ENCODE measurements at places on chromosomes 16 and 17.

- no peak for DNase-seq
Observed at GRCh38 chr17:5869041-5869745, 201.0 kb upstream of the WSCD1 start.

GRCh38 chr17:11742886-11743285 is 144.6 kb downstream of the DNAH9 start:
- no peak for DNase-seq

DNA sequence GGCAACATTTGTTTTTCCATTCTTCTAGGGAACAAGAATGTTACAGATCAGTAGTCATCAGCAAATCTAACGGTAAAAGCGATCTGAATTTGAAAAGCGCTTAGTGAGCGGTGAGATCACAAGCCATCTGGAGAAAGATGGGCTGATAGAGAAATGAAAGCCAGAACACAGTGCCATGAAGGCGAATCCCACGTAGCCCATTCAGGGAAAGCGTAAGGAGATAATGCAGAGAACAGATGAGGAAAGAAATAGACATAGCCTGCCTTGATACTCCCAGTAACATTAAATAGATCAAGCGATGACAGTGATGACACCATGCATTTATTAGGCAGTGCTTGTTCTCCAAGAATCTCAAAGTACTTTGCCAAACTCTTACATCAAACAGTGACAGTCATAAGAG is 183.1 kb upstream of the PSMD7 start:
- no peak for DNase-seq

GRCh38 chr17:4261452-4261851 is 2.3 kb downstream of the ANKFY1 start:
- no peak for DNase-seq

GRCh38 chr16:9362604-9363003 is 271.2 kb downstream of the HAPSTR1 start:
- DNase-seq = no peak

GRCh38 chr16:85087899-85088569 is 24.2 kb downstream of the CIBAR2 start:
- DNase-seq = no peak

GRCh38 chr17:9670596-9670995 is 25.3 kb downstream of the USP43 start:
- no peak for DNase-seq

GRCh38 chr17:28532050-28532960 is 20.1 kb downstream of the UNC119 start:
- no peak for DNase-seq

DNA sequence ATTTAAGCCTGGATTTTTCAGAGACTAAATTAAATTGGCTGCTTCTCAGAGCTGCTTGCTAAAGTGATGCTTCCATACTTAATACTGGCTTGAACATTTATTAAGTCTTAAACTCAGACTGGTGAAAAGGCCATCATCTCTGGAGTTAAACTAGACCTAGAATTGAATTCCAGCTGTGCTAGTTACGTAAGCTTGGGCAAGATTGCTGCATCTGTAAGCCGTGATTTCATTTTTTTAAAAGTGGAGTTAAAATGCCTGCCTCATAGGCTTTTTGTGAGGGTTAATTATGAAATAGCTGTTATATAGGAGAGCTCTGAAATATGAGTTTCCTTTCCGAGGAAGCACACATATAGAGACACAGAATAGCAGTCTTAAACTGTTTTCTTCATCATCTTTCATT is 84.7 kb downstream of the VAT1L start:
- no peak for DNase-seq

GRCh38 chr16:67426950-67427349 is 4.0 kb upstream of the HSD11B2 start:
- no peak for DNase-seq

GRCh38 chr17:21278450-21279197 is 5.9 kb upstream of the MAP2K3 start:
- DNase-seq = no peak

DNA sequence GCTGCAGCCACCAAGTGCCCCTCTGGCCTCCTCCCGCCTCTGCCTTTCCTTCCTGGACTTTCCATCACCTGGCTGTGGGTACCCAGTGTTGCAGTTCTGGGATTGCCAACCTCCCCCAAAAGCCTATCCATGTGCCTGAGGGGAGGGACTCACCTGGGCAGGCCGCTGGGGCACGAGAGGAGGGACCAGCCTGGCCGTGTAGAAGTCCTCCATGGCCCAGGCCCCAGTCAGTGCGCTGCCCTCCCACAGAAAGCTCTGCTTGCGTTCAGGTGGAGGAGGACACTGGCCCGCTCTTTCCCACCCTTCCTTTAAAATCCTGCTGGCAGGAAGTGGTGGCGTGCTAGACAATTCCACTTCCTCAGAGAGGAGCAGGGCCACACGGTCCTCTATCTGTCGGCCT is 14.2 kb downstream of the SLX4 start:
- DNase-seq = no peak

- no peak for DNase-seq
Observed at GRCh38 chr16:58442547-58442946, 50.3 kb downstream of the GINS3 start.

DNA sequence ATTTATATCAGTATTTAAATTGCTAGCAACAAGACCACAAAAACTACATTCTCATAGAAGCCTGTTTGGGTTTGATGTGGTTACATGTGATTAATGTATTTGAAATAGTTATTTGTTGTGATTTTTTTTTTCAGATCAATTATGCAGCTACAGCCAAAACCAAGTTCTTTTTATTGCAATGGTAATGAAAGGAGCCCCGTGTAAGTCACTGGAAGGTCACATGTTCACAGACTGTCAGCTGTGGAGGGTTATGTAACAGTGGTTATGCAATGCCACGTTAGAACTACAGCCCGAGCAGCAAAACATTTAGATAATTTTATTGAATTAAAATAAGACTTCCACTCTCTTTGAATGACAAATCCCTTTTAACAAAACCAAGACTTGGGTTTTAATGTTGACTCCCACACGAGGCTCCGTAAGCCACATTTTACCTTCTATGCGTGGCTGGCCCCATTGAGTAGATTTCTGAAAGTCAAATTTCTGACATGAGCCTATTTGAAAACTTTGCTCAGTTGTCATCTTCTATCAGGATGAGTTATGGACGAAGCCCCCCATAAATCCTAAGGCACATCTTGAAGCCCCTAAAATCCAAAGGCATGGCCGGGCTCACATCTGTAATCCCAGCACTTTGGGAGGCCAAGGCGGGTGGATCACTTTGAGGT is 41.8 kb upstream of the SEC14L1 start:
- no peak for DNase-seq

DNA sequence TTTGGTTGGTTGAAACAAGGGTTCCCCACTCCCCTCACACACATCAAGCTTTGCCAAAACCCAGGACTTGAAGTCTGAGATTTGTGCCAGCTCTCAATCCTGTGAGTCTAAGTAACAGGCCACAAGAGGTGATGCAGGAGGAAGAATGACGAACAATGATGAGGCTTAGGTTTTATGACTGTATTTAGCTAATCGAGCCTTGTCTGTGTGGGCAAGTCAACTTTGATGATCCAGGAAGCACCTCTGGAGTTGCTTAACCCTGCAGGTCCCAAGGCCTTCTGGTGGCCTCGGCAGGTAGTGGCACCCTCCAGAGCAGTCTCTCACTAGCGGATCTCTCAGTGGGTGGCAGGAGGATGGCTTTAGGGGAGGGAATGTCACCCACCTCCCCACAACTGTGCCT is 28.7 kb downstream of the CDK5RAP3 start:
- no peak for DNase-seq

GRCh38 chr17:80103449-80104085 is 2.2 kb downstream of the GAA start:
- no peak for DNase-seq

DNA sequence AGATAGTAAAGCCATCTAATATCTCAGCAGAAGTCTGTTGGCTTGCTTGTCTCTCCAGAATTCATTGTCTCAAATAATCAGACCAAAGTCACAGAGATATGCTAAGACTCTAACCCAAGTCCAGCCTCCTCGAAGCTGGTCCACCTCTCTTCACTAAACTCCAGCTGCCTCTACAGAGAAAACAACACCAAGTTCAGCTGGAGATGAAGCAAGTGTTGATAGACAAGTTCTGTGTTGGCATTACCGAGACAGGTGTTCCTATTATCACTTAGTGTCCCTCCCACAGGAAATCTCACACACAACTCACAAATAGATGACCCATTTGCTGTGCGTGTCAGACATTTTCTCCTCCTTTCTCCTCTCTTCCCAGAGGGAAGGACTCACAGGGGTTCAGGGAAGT is 164.4 kb upstream of the ANKFN1 start:
- DNase-seq = peak; percentile 56

DNA sequence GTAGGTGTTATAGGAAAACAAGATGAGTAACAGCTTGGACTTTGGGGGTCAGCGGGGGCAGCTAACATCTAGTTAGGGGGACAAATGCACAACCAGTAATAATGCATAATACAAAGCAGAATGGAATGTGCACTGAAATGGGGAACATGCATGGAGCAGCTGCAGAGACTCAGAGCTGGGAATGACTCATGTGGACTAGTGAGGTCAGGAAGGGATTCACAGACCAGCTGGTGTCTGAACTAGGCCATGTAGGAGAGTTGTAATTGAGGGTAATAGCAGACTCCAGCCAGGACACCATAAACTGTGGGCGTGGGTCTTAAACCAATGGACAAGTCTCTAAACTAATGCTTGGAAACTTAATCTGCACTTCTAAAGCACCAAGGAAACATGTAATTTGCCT is 176.8 kb upstream of the ASIC2 start:
- DNase-seq = no peak

- DNase-seq = peak; percentile 83
Observed at GRCh38 chr17:8185582-8186445, 4.2 kb downstream of the BORCS6 start.

DNA sequence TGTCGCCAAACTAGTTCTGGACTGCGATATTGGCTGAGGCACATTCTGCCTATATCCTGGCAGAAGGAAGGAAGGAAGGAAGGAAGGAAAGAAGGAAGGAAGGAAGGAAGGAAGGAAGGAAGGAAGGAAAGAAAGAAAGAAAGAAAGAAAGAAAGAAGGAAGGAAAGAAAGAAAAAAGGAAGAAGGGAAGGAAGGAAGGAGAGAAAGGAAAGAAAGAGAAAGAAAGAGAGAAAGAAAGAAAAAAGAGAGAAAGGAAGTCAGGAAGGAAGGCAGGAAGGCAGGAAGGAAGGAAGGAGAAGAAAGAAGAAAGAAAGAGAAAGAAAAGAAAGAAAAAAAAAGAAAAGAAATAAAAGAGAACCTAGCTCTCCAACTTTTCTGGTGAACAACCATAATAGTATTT is 587.1 kb downstream of the RBFOX1 start:
- DNase-seq = no peak

DNA sequence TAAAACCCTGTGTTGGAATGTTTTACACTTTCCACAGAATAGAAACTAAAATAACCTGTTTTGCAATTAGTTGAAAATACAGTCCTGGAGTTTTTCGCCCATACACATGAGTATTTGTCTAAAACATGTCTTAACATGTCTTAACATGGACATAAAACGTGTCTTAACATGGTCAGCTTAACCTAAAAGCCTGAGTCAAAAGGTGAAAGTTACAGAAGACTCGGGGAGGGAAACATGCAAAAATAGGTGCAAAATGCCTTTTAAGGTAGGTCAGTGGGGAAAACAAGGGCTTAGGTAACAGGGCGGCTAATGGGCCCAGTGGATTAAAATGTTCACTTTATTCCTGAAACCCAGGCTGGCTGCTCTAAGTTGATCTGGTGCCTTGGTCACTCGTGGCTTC is 56.1 kb upstream of the RBL2 start:
- DNase-seq = no peak

- DNase-seq = peak; percentile 39
Observed at GRCh38 chr17:77893144-77894044, 65.1 kb upstream of the TNRC6C start.

DNA sequence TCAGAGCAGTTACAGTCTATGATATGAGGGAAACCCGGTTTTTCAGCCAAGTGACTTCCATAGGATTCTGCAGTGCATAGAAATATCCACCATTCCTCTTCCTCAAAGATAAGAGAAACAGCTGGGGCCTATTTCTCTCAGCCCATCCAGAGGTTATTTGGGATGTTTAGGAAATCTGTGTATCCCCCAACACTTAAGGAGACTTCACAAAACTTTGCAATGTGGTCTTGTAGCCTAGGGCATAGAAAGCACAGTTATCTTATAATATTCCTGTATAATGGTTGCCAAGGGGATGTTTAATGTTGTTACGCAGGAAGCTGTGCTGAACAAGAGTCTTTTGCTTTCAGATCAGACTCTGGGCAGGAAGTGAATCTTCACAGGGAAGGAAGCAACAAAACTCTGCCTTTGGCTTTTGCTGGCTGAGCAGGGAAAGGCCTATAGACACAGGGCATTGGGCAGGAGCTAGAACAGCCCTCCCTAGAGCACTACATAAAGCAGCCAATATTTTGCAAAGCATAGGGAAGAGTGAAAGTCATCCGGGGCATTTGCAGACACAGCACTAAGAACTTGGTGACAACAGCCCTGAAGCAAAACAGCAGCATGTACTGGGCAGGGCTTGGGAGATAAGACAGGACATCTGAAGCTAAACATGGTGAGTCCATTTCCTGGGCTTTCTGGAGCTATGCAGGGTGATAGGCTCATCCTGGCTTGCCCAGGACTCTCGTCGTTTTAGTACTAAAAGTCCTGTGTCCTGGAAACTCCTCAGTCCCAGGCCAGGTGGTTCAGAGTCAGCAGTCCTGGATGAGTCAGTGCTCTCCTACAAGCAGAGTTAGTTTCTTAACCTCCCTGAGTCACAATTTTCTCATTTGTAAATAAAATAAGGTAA is 18.7 kb upstream of the BEAN1 start:
- DNase-seq = no peak

DNA sequence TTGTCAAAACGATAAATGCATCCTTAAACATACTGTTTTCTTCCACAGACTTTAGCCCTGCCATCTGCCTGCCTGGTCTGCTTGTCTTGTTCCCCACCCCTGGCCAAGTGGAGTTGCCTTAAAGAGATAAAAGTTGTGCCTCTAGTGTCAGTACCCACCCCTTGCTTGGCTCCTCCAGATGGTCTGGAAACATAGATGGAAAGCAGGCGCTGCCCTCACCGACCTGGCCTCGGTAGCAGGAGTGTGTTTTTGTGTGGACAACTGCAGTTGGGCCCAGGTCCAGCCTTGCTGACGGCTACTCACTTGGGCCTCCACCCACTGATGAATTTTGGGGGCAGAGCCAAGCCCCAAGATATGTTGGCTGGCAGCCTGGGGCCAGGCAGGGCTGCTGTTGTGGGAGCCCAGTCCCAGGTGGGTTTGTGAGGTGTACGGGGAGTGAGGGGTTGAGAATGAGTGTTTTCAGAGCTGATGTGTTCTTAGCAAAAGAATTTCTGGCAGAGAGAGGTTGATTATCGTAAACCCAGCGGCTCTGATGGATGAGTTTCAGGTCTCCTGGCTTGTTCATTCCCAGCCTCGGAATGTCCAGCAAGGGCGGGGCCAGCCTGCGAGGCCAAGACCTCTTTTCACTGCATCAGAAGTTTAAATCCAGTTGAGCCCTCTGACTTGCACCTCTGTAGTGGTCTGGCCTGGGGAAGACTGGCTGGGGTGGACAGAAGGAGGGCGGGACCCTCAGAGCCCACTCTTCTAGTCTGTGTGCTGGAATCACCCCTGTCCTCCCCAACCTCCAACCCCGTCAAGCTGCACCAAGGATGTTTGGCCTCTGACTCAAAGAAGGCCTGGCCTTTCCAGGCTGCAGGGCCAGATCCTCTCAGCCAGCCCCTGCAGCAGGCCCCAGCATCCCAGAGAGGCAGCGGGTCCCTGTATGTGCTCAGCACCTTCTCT is 179.7 kb downstream of the RAB11FIP4 start:
- no peak for DNase-seq
